Ecto neural progenitor cell (in vitro differentiated cells): ENCODE measurements at places on chromosomes 6 and 20.

DNA sequence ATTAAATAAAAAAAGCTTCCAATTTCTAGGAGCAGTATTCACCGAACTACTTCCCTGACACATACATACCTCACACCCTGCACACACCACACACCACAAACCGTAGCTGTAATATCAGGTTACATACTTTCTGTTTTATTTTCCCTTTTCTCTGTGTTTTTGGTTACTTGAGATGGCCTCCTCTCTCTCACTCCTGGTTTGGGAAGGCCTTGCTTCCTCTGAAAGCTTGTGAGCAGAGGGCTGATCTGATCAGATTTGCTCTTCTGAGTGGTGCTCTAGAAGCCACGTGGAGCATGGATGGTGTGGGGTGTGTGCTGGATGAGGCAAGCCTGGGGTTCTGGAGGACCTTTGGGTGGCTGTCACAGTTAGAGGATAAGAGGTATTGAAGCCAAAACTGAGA lies 20.9 kb downstream of the UTRN start:
- DNase-seq = no peak

DNA sequence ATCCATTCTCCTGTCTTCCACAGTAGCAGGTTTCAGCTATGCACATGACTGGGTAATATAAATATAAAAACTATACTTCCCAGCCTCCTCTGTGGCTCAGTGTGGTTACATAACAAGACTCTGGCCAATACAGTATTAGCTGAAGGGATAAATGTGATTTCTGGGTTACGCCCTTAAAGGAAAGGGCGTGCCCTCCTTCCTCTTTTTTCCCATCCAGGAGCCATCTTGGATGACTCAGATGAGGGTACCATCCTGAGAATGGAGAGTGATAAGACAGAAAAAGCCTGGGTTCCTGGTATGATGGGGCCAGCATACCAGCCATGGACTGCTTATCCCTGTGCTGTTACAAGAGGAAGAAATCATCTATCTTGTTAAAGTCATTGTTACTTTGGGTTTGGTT lies 123.3 kb downstream of the NFATC2 start:
- no peak for DNase-seq

DNA sequence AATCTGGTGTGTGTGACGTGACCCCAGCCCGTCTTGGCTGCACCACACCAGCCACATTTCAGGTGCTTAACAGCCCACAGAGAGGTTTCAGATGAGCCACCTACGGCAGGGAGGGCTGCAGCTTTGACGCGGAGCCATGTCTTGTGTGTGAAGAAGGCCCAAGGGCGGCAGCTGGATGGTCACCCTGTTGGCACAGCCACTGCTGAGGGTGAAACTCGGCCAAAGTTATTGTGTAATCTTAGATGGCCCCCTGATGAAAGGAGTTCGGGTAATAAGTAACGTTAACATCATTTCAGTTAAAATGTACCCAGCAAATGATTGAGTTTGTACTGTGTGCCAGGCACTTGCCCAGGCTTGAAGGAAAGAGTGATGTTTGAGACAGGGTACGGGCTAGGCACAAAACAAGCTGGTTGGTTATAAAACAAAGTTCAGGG lies 97.2 kb downstream of the SSR1 start:
- DNase-seq = no peak

DNA sequence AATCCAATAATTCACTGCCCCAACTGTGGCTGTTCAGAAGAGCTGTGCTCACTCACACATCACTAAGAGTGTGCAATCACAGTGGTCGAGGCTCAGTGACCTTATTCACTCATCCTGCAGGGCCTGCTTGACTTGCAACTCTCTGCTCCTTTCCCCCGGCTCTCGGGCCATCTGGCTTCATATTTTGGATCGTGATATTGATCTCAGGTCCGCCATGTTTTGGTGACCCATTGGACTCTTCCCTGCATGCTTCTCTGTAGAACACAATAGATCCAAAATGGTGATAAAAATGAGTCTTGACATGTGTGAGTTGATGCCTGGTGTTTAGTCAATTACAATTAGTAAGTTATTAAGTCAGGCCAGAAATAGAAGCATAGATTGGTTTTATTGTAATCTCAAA lies 313.9 kb upstream of the SOX4 start:
- DNase-seq = no peak

GRCh38 chr20:10857352-10858070 lies 183.7 kb upstream of the JAG1 start:
- no peak for DNase-seq

DNA sequence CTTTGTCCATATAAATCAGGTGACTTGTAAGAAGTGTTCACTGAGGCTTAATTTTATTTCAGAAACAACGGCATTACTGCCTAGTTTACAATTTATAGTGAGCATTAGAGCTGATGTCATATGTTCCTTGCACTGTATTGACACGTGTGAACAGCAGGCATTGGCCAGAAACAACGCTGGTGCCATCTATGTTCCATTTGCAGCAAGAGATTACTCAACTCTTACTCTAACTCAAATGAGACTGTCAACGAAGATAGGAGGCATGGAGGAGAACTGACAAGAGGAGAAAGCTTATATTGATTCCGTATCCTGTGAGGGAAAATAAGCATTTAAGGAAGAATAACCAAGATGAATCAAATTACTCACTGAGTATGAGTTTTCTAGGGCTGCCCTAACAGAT lies 48.4 kb downstream of the MTFR2 start:
- DNase-seq = no peak

DNA sequence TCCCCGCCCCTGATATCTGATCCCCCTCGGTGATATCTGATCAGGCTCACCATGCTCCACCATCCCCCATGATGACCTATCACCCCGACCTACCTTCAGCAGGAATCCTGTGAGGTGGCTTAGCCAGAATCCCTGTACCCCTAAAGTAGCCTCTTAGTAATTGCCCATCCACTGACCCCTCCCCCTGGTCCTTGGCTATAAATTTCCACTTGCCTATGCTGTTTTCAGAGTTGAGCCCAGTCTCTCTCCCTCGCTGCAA lies 177.5 kb upstream of the GGTLC1 start:
- no peak for DNase-seq

GRCh38 chr20:3658716-3659491 lies 4.3 kb downstream of the GFRA4 start:
- no peak for DNase-seq

GRCh38 chr20:58389324-58389967 lies 417 bp downstream of the VAPB start:
- no peak for DNase-seq

GRCh38 chr20:13858439-13858838 lies 73.6 kb downstream of the NDUFAF5 start:
- DNase-seq = no peak

DNA sequence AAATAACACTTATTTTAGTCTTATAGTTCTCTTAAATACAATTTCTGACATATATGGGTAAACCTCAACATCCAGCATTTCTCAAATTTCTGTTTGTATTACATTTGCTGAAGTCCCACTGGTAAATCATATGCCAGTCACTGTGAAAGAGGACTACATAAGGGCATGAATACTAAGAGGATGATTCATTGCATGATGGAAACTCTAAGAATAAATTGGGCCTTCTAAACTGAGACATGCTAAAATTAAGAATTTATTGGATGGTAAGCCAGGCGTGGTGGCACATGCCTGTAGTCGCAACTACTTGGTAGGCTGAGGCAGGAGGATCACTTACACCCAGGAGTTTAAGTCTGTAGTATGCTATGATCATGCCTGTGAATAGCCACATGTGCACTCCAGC lies 12.1 kb downstream of the DEFB123 start:
- no peak for DNase-seq

- no peak for DNase-seq
Observed at GRCh38 chr20:2458919-2459499, 11.6 kb downstream of the SNRPB start.

- no peak for DNase-seq
Observed at GRCh38 chr20:33917831-33918525, 75.7 kb upstream of the RALY start.

- no peak for DNase-seq
Observed at GRCh38 chr6:149840345-149841075, 23.6 kb downstream of the LRP11 start.

GRCh38 chr20:62632575-62633090 lies 9.7 kb upstream of the SLCO4A1 start:
- no peak for DNase-seq

GRCh38 chr6:209432-210103 lies 82.7 kb upstream of the DUSP22 start:
- no peak for DNase-seq

DNA sequence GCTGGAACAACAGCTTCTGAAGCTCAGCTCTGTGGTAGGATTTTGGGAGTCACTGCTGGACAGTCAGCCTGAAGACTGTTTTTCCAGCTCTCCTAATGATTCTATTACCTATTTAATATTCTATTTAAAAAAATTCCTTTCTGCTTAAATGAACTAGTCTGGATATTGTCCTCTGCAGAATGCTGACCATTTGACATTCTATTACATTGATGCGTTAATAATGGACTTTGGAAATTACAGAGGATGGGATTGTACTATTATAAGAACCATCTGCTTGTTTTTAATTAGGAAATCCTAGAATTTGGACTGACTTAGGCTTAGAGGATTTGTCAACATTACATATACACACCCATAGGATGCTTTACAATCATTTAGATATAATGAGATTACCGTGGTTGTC lies 19.7 kb downstream of the LRP11 start:
- no peak for DNase-seq

- DNase-seq = no peak
Observed at GRCh38 chr20:43550456-43550855, 8.4 kb upstream of the SGK2 start.
